Inflammatory macrophage (primary cell): ENCODE measurements at places on chromosomes 6 and 20.
A peak's percentile ranks its signal among the peaks of the same experiment; 100 is the strongest.

DNA sequence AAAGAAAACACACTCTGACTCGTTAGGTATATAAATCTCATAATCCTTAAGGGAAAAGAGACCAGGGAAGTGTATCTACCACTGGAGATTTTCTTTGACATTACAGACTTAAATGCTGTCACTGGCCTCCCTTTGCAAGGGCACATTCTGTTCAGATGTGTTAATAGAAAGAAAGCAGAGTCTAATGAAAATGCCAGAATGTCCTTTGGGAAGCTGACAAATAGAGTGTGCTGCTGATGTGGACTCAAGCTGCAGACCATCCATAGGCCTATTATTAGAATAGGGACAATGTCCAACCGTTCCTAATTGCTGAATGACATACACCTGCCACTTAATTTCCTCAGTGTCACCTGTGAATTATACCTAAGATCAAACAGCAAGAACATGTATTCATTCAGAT, 41.2 kb downstream of the SLC35D3 start:
- no peak for DNase-seq

DNA sequence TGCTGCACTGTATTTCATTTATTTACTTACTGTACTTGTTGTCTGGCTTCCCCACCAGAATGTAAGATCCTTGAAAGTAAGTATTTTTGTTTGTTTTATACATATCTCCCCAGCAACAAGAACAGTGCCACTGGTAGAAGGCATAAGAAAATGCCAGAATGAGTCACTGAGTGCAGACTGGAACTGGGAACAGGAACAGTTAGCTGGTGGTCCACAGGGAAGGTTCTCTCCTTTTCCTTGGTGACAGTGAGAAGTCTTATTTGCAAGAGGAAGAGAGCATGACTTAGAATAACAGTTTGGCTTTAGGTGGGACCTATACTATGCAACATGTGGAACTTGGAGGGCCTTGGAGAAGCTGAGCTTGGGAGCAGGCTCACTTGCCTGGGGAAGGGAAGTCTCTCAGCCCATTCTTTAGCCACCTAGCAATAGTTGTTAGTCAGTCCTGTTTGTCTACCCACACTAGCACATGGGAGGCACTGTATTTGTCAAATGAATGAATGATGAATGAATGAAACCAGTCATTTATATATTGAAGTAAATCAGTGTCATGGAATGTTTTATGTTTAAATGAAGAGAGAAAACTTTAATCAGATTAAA, 203.5 kb downstream of the KCNQ5 start:
- peak; percentile 17 for DNase-seq

- no peak for DNase-seq
Measured at GRCh38 chr6:127967708-127968107, 66.8 kb upstream of the THEMIS start.

DNA sequence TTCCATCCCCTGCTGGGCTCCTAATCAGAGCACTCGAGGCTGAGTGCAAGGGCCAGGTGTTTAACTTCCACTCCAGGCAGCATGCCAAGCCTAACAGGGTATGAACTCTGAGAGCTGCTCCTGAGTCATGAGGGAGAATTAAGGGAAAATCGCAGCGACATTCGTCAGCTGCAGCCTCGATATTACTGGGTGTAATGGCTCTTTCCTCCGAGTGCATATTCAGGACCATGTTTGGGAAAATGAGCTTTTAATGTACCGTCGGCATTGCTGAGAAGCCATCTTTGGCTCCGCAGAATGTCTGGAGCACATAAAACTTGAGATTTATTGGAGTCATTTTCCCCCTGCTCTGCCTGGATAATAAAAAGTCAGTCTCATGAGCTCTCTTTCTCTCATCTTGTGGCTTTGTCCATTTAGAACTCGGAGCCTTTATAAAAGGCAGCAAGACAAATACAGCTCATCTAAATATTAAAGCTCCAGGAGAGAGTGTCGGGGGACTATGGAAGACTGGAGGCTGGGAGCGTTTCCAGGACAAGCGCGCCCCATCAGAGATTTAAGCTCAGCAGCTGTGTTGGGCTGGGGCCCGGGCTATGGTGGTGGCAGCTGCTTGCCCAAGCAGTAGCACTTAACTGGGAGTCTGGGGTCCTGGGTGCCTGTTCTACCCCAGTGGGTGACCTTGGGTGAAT, 103.7 kb downstream of the TOX2 start:
- DNase-seq: no peak

GRCh38 chr6:3369985-3370360, 86.9 kb downstream of the SLC22A23 start:
- DNase-seq: no peak

DNA sequence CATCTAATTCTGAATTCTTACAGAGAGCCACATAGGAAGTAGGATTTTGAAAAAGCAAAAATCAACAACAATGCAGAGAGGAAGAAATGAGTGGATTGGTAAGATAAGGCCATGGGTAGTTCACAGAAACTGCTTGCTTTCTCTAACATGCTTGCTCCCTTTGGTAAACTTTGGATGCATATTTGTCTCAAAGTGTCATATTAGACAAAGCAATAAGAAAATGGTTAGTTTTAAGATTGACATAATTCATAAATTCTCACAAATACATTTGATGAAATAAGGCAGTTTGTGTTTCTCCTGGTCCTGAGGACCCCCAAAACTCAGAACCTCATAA, 31.7 kb downstream of the UTRN start:
- no peak for DNase-seq

- no peak for DNase-seq
Measured at GRCh38 chr20:19110881-19111460, 101.5 kb upstream of the SLC24A3 start.

DNA sequence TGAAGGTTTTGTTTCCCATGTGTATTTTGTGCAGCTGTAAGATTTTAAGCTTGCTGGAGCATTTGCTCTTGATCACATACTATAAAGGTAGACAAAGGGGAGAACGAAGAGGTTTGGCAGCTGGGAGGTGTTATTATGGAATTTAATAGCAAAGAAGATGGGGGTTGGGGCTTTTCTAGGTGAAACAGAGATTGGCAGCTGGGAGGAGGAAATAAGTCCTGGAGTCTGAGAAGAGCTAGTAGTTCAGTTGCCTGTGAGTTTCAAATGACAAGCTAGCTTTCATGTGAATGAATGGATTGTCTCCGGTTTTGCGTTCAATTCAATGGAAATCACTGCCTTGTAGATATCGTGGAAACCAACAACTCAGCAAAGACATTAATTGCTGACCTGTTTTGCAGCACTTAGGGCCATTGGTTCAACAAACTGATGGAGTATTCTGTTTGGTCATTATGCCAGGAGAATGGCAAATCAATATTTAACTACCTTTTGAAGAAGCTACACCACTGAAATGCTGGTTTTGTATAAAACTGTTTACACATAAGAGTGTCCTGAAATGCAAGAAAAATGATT, 38.1 kb upstream of the FLRT3 start:
- DNase-seq: no peak

DNA sequence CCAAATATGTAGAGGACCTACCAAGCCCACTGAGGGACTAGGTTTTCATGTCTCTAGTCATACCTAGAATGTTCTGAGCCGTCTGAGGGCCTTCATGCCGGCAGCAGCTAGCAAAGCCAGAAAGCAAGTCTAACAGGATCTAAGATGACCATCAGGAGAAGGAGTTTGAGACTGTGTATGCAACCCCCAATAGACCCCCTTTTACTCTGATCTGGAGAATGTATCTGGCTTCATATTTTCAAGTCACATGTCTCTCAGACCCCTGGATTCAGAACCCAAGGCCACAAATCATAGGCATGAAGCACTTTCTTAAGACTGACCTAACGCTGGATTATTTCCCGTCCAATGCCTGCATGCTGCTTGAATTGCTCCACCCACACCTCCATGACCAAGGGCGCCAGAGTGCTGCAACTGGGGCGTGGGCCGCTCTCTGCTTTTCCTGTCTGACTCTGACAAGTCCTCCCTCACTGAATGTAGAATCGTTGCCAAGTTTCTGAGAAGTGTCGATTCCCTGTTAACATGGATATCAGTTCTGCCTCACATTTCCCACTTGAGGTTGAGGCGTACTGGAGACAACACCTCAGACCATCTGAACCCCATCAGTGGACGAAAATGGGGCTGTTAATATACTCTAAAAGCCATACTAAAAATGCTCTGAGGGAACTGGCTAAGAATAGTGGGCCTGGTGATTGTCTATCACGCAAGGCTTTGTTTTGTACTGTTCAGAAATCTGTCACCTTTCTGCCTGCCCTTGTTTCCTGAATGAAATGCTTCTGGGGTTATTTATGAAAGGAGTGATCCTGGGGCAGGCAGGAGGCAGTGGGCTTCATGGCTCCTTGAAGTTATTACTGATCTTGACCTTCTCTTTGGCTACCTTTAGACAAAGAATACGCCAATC, 23.9 kb upstream of the ASXL1 start:
- DNase-seq: peak; percentile 95

GRCh38 chr6:80454661-80455365, 348.3 kb downstream of the BCKDHB start:
- peak; percentile 14 for DNase-seq

DNA sequence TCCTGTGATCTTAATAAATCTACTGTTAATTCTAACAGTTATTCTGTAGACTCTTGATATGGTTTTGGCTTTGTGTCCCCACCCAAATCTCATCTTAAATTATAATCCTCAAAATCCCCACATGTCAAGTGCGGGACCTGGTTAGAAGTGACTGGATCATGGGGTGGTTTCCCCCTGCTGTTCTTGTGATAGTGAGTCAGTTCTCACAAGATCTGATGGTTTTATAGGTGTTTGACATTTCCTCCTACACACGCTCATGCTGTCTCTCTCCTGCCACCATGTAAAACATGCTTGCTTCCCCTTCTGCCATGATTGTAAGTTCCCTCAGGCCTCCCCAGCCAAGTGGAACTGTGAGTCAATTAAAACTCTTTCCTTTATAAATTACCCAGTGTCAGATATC, 10.5 kb upstream of the EPB41L2 start:
- DNase-seq: no peak

- no peak for DNase-seq
Measured at GRCh38 chr6:161038229-161039031, 46.9 kb downstream of the MAP3K4 start.

DNA sequence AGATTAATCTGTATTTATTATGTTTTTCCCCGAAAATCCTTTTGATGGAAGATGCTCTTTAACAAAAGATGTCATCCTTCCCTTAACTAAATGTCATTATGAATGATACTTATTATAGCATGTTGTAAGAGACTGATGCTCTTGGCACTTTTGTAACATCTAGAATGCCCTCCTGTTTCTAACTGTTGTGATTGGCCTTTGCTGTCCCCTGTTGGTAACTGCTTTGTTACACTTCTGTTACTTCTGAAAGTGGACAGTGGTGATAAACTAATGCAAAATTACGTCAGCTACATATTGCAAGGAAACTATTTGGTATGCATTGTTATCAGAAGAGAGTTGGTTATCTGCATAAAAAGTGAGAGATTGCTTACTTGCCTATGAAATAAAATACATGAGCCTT, 5.8 kb downstream of the TTK start:
- no peak for DNase-seq

DNA sequence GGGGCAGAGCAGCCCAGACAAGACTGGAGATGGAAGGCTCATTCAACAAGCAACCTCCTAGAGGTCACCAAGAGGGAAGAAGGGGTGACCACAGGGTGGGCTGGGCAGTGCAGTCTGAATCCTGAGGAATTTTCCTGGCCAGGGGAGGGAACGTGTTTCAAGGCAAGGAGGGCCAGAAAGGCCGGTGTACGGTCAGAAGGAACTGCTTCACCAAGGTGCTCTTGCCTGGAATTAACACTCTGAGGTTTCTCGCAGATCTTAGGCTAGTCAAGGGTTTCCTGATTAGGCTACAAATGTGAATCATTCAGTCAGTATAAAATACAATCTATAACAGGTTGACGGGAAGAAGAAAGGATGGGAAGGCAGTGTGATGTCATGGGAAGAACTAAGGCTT, 199.3 kb downstream of the LRFN2 start:
- no peak for DNase-seq

GRCh38 chr6:76840041-76840745, 623.1 kb downstream of the HTR1B start:
- no peak for DNase-seq

DNA sequence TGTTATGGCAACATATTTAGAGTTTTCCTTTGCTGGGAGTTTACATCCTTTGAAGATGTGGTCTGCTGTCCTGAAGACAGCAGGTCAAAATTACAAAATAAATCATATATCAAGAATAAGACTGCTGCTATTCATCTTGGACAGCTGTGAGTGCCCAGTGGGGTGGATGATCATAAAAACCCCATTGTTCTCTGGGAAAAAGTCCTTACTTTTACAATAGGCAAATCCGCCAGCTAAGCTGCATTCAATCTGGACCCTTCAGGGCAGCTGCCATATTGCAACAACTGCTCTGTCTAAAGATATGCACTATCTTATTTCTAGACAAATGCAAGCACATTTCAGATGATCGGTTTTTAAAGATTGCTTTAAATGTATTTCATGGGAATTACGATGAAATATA, 19.4 kb downstream of the CASS4 start:
- DNase-seq: no peak

DNA sequence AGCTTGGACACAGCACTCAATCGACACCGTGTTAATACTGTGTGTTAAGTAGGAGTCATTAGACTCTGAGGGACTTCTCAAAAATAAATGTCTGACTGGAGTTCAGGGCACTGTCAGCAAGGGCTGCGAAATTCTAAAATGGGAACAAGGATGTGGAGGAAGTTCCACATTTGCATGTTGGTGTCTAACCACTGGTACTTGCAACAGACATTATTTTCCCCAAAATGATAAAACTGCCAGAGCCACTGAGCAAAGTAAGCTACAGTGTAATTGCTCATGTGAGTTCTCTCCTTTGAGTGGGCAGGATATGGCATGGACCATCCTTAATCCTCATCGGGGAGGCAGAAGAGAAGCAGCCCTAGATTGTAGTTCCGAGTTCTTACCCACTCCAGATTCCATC, 215.9 kb downstream of the SLC24A3 start:
- DNase-seq: peak; percentile 92

DNA sequence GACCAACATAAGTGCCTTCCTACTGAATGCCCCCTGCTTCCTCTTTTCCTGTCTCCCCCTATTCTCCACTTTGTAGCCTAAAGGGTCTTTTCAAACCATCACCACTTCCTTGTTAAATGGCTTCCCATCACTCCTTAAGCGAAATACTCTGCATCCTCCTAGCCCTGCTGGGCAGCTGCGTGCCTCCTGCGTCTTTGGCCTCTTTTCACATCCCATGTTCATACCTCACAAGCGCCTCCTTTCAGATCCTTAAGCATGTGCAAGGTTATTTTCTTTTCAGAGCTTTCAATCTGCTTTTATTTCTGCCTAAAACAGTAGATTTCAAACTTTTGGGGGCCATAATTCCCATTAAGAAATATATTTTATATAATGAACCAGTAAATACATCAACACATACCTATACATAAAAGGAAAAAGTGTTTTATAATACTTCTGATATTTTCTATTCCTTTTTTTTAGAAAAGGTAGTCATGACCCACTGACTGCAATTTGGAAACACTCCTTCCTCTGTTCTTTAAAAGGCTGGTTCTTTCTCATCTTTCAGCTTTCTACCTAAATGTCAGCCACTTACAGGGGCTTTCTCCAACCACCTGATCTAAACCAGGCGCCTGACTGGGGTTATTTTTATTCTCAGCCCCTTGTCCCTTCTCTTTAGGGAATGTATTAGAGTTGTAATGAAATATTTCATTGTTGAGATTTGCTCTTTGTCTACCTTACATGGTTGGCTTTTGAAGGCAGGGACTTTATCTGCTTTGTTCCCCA, 84.1 kb downstream of the PRDM1 start:
- DNase-seq: no peak
